ENCODE measurements at places on chromosomes 1 and 21.

DNA sequence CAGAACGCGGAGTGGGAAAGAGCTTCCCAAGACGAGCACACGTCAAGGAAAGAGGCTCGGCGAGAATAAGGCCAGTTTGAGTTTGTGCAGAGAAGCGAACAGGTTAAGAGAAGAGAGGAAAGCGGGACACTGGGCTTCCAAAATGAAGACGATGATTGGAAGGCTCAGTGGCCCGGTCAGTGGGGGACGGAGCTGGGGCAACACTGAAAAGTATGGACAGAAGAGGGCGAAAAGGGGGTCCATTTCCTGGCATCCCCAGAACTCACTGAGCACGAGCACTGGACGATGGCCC lies 258 bp downstream of the CCT3 start:
- peaks cover 30% of the 10 kb centered on the region for H3K4me1 ChIP-seq
- no peak for DNase-seq
- H3K4me3 ChIP-seq: peak overlapping the region; percentile 100
- peaks cover 32% of the 10 kb centered on the region for H3K36me3 ChIP-seq

GRCh38 chr1:85991261-85991660 lies 165.3 kb downstream of the COL24A1 start:
- no peaks in the 10 kb centered on the region for H3K27me3 ChIP-seq
- H3K4me3 ChIP-seq: no peak overlapping the region
- no peaks in the 10 kb centered on the region for H3K4me1 ChIP-seq

- no peaks in the 10 kb centered on the region for H3K27me3 ChIP-seq
- peak; percentile 76 for DNase-seq
- H3K4me3 ChIP-seq: peak overlapping the region; percentile 96
- H3K27ac ChIP-seq: peak overlapping the region; percentile 99
- H3K4me1 ChIP-seq: peaks cover 42% of the 10 kb centered on the region
Measured at GRCh38 chr1:150066838-150067183, 765 bp upstream of the VPS45 start.

GRCh38 chr1:236395230-236395946 lies 1.3 kb downstream of the EDARADD start:
- no peak overlapping the region for H3K27ac ChIP-seq
- peaks cover 5% of the 10 kb centered on the region for H3K36me3 ChIP-seq
- DNase-seq: peak; percentile 67
- H3K4me1 ChIP-seq: peaks cover 50% of the 10 kb centered on the region
- peaks cover 39% of the 10 kb centered on the region for H3K27me3 ChIP-seq

DNA sequence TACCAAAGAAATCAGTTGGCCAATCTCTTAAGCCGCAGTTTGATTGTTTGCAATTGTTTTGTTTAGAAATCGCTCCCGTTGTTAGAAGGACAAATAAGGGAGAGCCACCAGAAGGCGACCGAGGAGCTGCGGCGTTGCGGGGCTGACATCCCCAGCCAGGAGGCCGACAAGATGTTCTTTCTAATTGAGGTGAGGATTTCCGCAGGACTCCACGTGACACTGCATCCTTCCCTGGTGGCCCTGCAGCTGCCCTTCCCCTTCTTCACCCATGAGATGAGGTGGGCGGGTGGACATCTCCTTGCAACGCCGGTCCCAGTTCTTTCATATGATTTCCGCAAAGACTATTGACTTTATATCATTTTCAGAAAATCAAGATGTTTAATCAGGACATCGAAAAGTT lies 27.2 kb upstream of the MX1 start:
- H3K36me3 ChIP-seq: no peaks in the 10 kb centered on the region
- H3K27ac ChIP-seq: no peak overlapping the region
- DNase-seq: no peak
- H3K4me3 ChIP-seq: no peak overlapping the region
- H3K27me3 ChIP-seq: peaks cover 22% of the 10 kb centered on the region

- H3K27ac ChIP-seq: no peak overlapping the region
- no peak overlapping the region for H3K4me3 ChIP-seq
- DNase-seq: no peak
- no peaks in the 10 kb centered on the region for H3K27me3 ChIP-seq
- no peaks in the 10 kb centered on the region for H3K36me3 ChIP-seq
- H3K4me1 ChIP-seq: peaks cover 8% of the 10 kb centered on the region
Measured at GRCh38 chr1:82995951-82996350, 1003.0 kb downstream of the TTLL7 start.

DNA sequence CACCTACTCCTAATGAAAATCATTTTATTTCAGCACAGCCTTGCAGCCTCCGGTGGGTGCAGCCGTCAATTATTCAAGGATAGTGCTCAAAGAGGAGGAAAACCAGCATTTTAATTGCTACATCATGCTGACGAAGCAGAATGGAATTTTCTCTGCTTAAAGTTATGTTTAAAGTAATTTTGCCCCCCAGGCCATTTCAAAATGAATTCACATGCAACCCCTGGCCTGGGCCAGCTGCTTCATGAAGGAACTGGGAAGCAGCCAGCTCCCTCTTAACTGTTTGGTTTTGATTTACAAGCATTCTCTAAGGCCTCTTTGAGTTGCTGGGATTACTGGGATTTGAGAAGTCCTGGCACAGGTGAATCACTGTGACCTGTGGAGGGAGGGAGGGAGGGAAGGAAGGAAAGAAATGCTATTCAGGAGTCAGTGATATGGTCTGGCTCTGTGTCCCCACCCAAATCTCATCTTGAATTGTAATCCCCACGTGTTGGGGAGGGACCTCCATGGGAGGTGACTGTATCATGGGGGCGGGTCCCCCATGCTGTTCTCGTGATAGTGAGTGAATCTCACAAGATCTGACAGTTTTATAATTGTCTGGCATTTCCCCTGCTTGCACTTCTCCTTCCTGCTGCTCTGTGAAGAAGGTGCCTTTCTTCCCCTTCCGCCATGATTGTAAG lies 66.0 kb downstream of the PGBD5 start:
- no peak for DNase-seq
- no peak overlapping the region for H3K27ac ChIP-seq
- H3K36me3 ChIP-seq: no peaks in the 10 kb centered on the region
- H3K4me3 ChIP-seq: no peak overlapping the region
- no peaks in the 10 kb centered on the region for H3K4me1 ChIP-seq
- H3K27me3 ChIP-seq: peaks cover 10% of the 10 kb centered on the region

GRCh38 chr1:71053758-71054157 lies 6.1 kb upstream of the PTGER3 start:
- peaks cover 17% of the 10 kb centered on the region for H3K27me3 ChIP-seq
- DNase-seq: no peak
- H3K4me3 ChIP-seq: no peak overlapping the region
- H3K36me3 ChIP-seq: peaks cover 19% of the 10 kb centered on the region
- no peak overlapping the region for H3K27ac ChIP-seq

DNA sequence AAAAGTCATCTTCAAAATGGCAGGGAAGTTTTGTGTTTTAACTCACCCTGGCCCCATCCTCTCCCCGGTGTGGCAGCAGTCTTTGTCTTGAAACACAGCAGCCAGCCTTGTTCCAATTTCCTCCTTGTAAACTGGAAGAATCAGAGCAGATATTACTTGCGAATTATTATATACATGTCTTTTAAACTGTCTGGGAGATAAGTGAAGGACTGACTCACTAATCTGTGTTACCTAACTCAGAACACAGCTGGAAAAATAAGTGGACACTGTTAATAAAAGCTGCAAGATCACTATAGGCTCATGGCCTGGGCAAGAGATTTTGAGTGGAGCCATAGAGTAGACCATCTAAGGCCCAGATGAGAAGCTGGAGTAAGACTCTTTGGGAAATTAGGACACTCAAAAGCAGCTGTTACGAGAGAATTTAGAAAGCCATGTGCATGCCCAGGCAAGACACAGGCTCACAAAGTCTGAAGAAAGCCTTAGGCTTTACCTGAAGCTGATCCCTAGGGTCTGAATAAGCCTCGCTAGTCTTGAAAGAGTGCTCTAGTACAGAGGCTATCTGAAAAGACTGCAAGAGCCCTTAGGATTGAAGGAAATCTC lies 233.0 kb upstream of the RAB4A start:
- peaks cover 8% of the 10 kb centered on the region for H3K27me3 ChIP-seq
- H3K36me3 ChIP-seq: peaks cover 14% of the 10 kb centered on the region
- no peak overlapping the region for H3K27ac ChIP-seq
- no peak for DNase-seq
- no peak overlapping the region for H3K4me3 ChIP-seq

- H3K27ac ChIP-seq: peak overlapping the region; percentile 95
- H3K27me3 ChIP-seq: no peaks in the 10 kb centered on the region
- H3K4me3 ChIP-seq: no peak overlapping the region
- DNase-seq: no peak
- peaks cover 32% of the 10 kb centered on the region for H3K4me1 ChIP-seq
Measured at GRCh38 chr21:44780137-44780502, 21.5 kb downstream of the UBE2G2 start.

GRCh38 chr1:62325081-62325480 lies 5.8 kb upstream of the KANK4 start:
- peak overlapping the region; percentile 81 for H3K27ac ChIP-seq
- H3K36me3 ChIP-seq: no peaks in the 10 kb centered on the region
- peaks cover 51% of the 10 kb centered on the region for H3K27me3 ChIP-seq
- DNase-seq: no peak
- no peak overlapping the region for H3K4me3 ChIP-seq

GRCh38 chr1:22969304-22969709 lies 3.4 kb downstream of the LACTBL1 start:
- H3K27ac ChIP-seq: no peak overlapping the region
- peaks cover 23% of the 10 kb centered on the region for H3K27me3 ChIP-seq
- no peak for DNase-seq
- H3K4me1 ChIP-seq: peaks cover 19% of the 10 kb centered on the region
- H3K36me3 ChIP-seq: no peaks in the 10 kb centered on the region

DNA sequence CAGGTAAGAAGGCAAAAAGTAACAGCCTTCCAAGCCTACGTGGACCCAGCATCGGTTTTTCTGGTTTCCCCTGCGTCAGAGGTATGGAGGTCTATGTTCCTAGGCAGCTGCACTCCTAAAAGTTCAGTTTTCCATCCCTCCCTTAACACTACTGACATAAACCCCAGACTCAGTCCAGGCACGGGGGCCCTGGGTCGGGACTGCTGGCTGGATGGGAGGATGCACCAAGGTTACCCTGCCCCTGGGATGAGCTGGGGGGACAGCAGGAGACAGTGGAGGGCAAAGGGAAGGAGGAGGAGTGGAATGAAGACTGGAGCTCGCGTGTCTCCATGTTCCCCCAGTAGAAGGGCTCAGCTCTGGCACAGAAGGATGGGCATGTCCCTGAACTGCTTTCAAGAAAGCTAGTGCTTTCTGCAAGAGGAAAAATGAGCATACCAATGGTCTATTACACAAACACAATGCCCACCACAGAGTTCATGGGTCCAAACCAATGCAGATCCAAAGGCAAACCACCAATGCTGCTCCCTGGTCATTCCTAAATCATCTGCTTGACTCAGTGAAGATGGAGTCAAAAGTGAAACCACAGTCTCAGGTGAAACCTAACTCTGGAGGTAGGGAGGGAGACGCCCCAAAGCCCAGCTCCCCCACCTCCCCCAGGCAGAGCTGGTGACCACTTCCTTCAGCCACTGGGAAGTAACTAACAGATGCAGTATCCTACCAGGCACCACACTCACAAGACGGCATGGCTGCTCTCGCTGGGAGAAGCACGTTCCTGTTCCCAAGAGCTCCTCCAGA lies 54.9 kb downstream of the CD46 start:
- peaks cover 59% of the 10 kb centered on the region for H3K4me1 ChIP-seq
- peaks cover 4% of the 10 kb centered on the region for H3K27me3 ChIP-seq
- H3K4me3 ChIP-seq: no peak overlapping the region
- no peak overlapping the region for H3K27ac ChIP-seq

DNA sequence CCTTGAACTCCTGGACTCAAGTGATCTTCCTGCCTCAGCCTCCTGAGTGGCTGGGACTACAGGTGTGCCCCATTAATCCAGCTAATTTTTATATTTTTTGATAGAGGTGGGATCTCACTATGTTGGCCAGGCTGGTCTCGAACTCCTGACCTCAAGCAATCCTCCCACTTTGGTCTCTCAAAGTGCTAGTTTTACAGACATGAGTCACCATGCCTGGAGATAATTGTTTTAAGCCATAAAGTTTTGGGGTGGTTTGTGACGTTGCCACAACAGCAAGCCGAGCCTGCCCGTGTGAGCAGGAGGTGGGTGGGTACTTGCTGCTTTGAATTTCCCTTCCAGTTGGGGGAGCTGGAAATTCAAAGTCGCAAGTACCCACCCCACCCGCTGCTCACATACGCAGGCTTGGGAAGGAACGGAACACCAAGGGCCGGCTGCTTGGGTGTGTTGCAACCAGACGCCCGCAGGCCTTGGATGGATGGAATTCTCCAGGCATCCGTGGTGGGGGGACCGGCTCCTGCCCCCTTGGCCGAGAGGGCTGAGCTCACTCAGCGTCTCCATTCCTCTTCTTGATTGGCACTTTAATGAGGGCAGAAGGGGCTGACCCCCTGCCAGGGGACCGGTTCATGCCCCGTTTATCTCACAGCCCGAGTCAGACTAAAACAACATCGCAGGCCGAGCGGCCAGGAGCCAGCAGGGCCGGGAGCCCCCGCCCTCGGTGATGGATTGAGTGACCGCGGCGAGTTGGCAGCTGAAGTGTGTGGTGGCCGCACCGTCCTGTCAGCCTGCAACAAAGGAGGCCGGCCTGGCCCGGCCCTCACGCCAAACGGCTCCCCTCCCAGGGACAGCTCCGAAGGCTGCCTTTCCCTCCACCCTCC lies 78.1 kb downstream of the DHRS3 start:
- H3K4me1 ChIP-seq: peaks cover 71% of the 10 kb centered on the region
- peak overlapping the region; percentile 88 for H3K27ac ChIP-seq
- peak; percentile 86 for DNase-seq
- peaks cover 27% of the 10 kb centered on the region for H3K27me3 ChIP-seq
- peaks cover 22% of the 10 kb centered on the region for H3K36me3 ChIP-seq
- H3K4me3 ChIP-seq: peak overlapping the region; percentile 35

GRCh38 chr1:117093091-117093534 lies 28.4 kb downstream of the TRIM45 start:
- no peaks in the 10 kb centered on the region for H3K27me3 ChIP-seq
- H3K4me3 ChIP-seq: peak overlapping the region; percentile 58
- peak; percentile 45 for DNase-seq

DNA sequence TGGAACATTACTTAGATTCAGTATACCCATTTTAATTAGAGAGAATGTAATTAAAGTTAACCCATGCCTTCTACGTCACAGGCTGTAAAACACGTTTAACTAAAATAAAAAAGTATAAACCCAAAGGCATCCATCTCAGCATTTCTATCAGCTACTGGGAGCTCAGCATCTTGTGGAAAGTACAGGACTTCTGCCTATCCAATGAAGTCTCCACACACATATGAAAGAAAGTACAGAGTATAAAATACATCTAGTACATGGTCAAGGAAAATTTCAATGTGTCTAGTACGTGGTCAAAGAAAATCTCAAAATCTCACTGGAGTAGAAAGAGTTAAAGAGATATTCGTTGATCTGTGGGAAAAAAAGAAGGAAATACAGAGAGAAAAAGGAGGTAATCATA lies 141.4 kb upstream of the ZNHIT6 start:
- H3K27ac ChIP-seq: no peak overlapping the region
- DNase-seq: no peak
- H3K4me3 ChIP-seq: no peak overlapping the region
- no peaks in the 10 kb centered on the region for H3K36me3 ChIP-seq
- peaks cover 5% of the 10 kb centered on the region for H3K27me3 ChIP-seq
